ENCODE measurements at places on chromosomes 16 and 17.

- no peak for DNase-seq
Measured at GRCh38 chr16:58615280-58615679, 14.3 kb downstream of the CNOT1 start.

- DNase-seq: no peak
Measured at GRCh38 chr16:48025359-48025758, 130.4 kb downstream of the ABCC12 start.

DNA sequence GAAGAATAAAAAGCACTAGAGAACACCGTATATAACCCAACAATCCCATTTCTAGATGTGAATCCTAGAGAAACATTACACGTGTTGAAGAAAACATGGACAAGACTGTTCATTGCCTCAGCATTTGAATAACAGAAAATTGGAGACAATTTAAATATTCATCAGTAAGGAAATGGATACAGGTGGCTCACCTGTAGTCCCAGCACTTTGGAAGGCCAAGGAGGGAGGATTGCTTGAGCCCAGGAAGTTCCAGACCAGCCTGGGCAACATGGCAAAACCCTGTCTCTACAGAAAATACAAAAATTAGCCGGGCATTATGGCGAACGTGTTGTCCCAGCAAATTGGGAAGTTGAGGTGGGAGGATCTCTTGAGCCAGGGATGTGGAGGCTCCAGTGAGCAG is 2.7 kb upstream of the ATAD5 start:
- no peak for DNase-seq

- DNase-seq: no peak
Measured at GRCh38 chr17:78977997-78978973, 1.4 kb downstream of the LGALS3BP start.

GRCh38 chr16:67873435-67874370 is 851 bp downstream of the EDC4 start:
- no peak for DNase-seq

GRCh38 chr17:42422958-42423712 is at the start of gene CAVIN1:
Gene CAVIN1, minus strand, starts transcription at chr17:42423256. Its CDS starts 159 bp downstream, at chr17:42423097.
- DNase-seq: peak; percentile 98

DNA sequence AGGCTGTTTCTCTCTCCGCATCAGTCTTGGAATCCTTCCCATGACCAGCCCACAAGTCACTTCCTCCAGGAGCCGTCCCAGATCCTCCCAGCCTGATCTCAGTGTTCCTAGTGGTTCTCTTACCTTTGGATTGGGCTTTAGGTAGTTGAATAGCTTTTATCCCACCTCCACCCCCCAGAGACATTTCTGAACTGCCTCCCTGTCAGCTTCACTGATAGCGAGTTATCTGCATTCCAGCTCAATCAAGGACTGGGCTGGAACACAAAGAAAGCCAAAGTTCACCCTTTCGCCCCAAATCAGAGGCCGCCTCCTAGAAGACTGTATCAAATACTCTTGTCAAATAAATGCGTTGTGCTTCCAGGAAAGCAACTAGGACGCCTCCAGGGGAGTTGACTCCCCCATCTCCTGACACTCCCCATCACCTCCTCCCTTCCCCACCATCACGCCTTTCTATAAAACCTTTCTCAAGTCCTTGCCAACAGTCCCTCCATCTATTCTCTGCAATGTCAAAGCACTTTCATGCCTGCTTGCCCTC is 72.7 kb downstream of the TMEM132E start:
- no peak for DNase-seq

- DNase-seq: no peak
Measured at GRCh38 chr16:2085669-2086068, 37.9 kb downstream of the TSC2 start.

DNA sequence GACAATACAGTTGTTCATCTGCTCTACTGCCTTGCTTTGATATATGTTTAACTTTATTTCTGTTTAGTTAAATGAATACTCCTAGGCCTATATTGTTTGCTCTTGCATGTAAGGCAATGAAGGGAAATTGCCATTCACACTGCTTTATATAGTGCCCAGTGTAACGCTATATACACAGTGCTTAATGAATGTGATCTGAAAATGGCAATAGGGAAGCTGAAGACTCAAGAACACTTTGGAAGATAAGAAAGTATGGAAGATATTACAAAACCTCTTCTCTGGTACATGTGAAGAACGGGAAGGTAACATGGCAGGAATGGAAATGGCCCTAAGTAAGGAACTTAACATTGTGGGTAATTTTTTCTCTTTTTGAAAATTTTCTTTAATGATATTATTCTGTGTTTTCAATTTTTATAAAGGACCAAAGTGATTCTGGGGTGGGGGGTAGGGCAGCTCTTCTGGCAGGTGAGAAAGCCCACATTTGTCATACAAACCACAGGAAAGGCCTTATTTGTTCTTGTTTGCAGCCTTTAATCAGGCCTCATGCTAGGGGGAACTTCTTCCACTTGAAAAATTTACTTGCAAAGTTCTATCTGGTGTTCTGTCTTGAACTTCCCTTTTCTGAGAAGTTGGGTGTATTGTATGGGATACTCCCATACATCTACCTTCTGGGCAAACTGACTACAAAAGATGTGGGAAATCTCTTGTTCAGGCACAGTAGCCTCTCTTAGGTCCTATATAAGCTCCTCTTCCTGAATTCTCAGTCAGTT is 100.8 kb upstream of the CORO6 start:
- no peak for DNase-seq

DNA sequence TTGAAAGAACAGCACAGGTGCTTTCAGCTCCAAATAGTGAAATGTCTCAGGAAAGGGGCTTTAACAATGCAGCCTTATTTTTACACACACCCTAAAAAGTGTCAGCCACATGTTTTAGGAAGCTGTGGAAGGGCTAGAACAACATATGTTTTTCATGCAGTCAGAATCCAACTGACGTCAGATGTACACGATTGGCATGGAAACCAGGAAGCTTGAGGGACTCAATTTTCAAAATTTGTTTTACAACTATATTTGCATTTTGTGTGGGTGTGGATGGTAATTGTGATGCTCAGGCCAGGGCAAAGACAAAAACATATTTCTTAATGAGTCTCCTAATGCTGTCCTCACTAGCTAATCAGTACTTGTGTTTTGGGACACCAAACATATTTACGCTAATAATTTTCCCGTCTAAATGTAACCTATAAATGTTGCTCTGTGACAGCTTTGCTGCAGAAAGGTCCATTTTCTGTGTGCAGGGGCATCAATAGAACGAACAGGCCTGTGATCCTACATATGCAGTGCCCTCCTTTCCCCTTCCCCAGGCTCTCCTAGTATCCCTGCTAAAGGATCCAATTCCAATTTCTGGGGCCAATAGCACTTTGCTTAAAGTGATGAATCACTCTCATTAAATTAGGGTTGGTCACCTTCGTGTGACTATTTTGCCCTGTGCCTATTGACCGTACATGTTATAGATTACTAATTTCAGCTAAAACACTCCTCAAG is 434.0 kb upstream of the CDH5 start:
- DNase-seq: no peak

DNA sequence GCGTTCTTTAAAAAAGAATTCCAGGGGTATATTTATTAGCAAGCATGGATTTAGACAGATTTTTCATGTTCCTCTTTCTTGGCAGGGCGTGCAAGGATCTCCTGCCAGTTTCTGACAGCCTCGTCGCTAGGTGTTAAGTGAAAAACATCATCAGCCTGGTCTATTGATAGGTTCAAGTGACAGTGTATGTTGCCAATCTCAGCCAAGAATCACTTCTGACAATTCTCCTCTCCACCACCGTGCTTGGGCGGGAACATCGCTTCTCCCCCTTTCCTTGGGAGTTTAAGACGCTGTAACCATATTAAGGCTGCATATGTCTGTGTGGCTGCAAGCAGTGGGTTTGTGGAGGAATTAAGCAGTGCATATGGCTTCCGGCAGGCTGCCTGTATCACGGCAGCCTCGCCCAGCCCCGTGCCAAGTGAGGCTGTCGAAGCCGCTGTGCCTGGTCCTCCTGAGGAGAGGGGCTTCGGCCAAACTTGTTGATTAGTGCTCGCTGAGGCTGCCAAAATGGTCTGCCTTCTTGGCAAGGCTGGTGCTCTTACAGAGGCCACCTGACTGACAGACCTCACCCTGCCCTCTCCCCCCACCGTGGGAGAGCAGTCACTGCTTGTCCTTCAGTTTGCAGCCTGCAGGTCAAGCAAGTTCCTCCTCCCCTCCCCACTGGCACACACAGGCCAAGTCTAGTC is 132.2 kb upstream of the MPHOSPH6 start:
- no peak for DNase-seq

GRCh38 chr17:14935845-14936485 is 329.2 kb downstream of the PMP22 start:
- no peak for DNase-seq

DNA sequence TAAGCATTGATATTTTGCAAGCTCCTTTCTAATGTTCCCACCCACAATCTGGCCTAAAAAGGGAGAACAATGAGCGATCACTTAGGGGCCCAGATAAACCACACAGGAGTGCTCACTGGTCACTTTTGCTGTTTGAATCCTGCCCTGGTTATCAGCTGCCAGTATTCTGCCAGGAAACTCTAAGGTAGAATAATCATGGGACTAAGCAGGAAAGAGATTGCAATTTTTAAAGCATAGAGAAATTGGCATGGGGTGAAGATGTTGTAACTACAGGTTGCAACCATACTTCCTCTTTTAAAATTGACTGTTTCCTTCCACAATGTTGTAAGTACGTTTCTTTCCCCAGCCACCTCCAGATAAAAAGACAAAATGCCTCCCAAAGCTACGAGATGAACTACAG is 251.2 kb upstream of the CDH11 start:
- DNase-seq: no peak

DNA sequence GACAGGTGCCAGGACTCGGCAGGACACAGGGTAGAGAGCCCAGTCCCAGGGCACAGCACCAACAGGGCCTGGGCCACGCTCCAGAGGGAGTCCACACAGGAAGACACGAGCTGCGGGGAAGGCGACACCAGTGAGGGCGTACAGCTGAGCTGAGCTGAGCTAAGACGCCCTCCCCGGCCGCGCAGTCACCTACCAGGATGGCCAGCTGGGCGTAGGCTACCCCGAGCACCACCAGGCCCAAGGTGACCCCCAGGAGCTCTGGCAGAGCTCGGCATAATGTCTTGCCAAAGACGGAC is 42.6 kb downstream of the TSC2 start:
- DNase-seq: no peak

DNA sequence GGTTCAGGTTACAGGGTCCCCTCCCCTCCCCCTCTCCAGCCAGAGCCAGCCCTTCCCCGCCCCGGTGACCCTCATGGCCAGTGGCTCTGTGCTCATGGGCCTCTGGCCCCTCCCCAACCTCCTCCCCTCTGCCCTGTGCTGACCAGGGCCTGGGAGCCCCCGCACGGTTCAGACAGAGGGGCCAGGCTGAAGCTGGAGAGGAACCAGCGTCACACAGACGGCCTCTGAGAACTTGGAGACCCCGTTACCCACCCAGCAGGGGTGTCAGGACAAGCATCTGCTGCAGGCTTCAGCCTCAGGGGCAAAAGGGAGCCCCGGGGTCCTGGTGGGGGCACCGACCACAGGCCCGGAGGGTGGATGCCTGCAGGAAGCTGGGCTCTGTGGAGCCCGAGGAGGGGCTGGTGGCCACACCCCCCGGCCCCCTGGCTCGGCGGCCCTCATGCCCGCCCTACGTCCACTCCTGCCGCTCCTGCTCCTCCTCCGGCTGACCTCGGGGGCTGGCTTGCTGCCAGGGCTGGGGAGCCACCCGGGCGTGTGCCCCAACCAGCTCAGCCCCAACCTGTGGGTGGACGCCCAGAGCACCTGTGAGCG is at the start of gene WFIKKN1:
TSS of gene WFIKKN1 (plus strand) at position 171 of the 591 bp plus-strand sequence. CDS start at position 440, 269 bp downstream.
- peak; percentile 98 for DNase-seq

DNA sequence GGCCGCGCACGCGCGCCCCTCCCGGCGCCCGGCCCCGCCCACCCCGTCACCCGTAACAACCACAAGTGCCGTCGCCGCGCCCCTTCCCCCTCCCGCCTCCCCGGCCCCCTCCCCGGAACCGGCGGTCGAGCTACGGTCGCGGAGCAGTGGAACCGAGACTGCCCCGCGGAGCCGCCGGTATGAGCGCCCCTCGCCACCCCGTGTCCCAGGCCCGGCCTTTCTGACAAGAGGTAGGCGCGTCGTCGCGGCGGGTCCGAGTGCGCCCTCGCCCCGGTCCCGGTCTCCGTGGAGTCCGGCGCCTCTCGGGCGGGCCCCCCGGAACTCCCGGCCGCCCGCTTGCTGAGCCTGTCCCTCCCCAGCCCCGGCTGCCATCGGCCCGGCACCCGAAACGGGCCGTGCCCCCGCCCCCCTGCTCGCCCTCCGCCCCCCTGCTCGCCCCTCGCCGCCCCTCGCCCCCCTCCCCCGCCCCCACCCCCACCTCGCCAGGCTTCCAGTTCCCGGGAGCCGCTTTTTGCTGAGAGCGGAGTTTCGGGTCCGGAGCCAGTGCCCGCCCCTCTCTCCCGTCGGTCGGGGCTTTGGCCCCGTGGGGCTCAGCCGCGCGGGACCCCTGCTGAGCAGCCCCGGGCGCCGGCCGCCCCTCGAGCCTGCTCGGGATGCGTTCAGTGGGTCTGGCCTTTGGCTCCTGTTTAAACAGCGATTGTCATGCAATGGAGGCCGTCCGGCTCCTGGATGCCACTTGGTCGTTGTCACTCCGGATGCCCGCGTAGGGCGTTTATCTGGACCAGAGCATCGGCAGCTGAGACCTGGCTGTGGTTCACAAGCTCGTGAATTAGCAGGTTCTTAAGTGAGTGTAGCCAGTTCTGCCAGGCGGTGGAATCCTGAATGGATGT is at the start of gene SEC14L1:
TSS of gene SEC14L1 (plus strand) at position 92 of the 890 bp plus-strand sequence. CDS start 2,628 bp downstream, outside the sequence.
- DNase-seq: peak; percentile 79

GRCh38 chr17:62899361-62899760 is 66.7 kb upstream of the TANC2 start:
- no peak for DNase-seq

DNA sequence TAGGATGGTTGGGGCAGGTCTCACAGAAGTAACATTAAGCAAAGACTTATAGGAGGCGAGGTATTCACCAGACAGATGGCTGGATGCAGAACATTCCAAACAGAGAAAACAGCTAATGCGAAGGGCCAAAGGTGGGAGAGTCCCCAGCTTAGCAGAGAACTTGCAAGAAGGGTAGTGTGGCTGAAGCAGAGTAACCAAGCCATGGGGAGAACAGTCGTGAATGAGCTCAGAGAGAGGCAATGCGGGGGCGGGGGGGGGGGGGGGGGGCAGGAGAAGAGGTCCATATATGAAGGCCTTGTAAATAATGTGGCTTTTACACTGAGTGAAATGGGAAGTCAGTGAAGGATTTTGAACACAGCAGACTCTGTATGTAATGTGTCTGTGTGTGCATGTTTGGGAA is 81.3 kb downstream of the SMG6 start:
- DNase-seq: no peak

GRCh38 chr17:75594499-75595283 is 7.1 kb downstream of the MYO15B start:
- no peak for DNase-seq

DNA sequence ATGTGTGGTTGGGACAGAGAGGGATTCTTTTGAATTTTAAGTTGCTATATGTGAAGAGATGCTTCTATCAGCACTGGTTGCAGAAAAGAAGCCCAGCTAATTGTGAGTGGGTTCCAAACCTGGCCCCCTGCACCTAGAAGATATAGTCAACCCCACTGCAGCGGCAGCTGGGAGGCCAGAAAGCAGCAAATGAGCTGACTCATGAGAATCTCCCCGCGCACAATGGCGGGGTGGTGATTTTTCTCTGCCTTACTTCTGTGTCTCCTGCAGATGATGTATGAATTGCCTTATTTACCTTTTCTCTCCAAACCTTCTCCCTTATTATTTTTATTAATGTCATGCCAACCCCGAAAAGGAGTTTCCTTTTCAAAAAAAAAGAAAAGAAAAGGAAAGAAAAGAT is 89.7 kb downstream of the MAF start:
- no peak for DNase-seq
